Psoas muscle (tissue), 8 donors: ENCODE measurements at places on chromosomes 13 and 19.

- DNase-seq, result no peak
These were observed 19.6 kb upstream of the PCCA start for GRCh38 chr13:100069278-100069677.

DNA sequence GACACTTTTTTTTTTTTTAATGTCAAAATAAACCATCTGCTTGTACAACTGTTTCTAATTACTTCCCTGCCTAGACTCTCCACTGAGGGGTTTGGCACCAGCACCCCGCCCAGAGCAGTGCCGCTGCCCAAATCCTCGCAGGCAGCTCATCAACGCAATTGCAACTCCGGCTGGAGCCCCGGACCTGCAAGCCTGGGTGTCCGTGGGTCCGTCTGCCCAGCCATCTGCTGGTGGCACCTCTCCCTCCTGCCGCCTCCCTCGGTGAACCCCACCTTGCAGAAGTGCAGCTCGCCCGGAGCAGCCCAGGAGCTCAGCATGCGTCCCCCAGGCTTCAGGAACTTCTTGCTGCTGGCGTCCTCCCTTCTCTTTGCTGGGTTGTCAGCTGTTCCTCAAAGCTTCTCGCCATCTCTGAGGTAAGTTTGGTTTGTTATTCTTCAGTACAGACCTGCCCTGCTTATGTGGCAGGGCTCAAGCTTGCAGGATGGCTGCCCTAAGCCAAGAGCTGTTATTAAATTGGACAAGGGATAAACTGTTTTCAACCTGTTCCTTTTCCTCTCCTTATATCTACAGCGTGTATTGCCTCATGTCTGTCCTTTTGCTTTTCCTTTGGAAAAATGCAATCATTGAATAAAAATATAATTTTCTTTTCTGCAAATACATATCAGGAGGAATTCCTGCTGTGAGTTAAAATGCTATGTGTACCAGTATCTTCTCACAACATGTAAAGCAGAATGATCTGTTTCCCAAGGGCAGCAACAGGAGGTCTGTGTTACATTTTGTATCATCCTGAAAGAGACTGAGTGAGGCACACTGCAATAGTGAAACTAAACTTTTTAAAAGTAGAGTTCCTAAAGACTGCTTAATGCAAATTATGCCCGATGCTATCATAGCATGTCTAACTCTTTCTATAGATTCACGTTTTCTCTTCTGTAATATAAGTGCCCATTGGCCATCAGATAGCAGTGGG, at the start of gene ITGBL1:
Gene ITGBL1, plus strand, starts transcription at position 157 of the 967 bp plus-strand sequence. Its CDS starts 159 bp downstream, at position 316.
- DNase-seq, result peak; percentile 23

DNA sequence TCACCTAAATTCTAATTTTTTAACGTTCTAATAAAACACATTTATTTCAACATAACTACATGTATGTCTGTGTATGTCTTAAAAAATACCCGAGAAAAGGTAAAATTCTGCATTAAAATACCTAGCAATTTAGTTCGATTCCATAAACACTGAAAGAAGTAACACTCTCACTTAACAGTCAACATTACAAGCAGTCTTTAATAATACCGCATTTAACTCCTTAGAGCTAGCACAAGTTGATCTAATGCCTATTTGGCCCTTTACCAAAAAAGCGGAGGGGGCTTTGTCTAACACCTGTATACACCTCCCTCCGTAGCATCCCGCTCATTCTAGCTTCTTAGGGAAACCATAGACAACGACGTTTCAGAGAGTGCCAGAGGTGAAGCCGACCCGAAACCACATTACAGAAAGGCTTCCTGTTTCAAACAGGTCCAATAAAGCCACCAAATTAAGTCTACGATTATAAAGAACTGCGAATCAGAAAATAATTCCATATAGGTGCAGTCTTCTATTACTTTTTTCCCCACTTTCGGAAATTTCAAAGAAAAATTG, 1.2 kb downstream of the SPART start:
- DNase-seq, result no peak

GRCh38 chr13:51158365-51158764, 47.3 kb upstream of the C13orf42 start:
- no peak for DNase-seq

GRCh38 chr13:33016414-33017322, at the start of gene KL:
Gene KL (plus strand): TSS chr13:33016423. CDS start chr13:33016441, 18 bp downstream.
- DNase-seq, result peak; percentile 37

DNA sequence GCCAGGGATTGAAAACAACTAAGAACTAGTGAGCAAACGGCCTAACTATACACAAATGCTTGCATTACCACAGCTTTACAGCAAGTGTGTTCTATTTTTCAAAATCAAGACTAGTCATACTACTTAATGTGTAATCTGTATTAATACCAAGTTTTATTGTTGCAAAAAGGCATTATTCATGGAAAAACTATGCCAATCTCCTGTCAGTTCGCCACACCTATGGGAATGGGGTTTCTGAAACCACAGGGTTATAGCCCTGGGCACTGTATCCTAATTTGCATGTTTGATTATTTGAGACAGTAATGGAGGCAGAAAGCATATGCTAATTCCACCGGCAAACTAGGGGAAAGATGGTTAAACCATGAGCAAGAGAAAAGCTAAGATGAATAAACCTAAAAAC, 14.3 kb downstream of the GAS6 start:
- DNase-seq, result no peak

GRCh38 chr19:3046698-3047495, 15.4 kb downstream of the TLE5 start:
- DNase-seq, result no peak

DNA sequence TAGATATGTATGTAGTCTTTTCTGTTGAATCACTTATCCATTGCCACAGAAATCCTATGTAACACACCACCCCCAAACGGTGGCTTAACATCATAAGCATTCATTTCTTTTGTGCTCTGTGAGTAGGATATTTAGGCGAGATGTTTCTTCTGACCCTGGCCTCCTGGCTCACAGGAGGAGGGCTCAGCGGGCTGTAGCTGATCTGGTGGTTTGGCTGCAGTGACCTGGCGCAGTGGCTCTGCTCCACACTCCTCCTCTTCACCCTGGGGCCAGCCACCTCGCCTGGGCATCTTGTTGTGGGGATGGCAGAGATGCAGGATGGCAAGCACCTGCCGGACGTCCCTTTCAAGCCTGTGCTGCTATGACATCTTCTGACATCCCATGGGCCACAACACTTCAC, 147.1 kb upstream of the IRS2 start:
- DNase-seq, result no peak

DNA sequence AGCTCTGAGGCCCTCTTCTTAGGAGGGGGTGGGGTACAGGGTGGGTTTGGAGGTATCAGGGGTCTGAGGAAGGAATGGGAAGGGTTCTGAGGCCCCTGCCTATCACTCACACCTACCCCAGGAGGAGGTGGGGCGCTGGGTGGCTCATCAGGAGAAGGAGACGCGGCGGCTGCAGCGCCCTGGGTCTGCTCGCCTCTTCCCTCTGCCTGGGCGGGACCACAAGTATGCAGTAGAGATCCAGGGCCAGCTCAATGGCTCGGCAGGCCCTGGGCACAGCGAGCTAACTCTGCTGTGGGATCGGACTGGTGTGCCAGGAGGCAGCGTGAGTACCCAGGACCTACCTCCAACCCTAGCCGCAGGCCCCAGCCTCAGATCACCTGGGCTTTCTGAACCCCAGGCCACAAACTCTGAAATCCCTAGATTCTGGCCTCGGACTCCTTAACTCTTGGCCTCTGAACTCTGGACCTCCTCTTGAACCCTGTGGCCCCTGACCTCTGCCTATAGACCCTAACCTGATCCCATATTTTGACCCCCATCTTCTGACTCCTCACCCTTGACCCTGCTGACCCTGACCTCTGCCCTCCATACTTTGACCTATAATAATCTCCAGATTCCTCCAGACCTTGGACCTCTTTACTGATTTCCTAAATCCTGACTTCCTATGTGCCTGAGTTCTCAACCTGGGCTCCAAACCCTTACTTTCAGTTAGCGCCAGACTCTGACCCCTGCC, 24.1 kb downstream of the MEGF8 start:
- DNase-seq, result no peak

DNA sequence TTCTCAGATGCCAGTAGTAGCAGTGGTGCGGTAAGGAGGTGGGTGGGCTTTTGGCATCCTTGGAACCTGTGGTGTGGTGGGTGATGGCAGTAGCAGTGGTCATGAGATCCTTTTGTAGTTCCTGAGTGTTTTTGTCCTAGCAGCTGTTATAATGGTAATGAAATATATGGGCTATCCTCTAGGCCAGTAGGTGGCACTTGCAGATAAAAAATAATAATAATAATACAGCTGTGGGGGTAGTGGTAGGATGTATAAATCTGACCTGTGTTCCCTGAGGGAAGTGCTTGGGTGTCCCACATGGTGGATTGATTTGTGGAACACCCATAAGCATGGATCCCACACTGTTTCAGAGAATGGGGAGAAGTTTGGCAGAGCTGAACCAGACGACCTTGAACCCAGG, 334.0 kb downstream of the SLITRK5 start:
- no peak for DNase-seq

GRCh38 chr13:41639237-41639904, 182.0 kb downstream of the RGCC start:
- no peak for DNase-seq
